ENCODE measurements at places on chromosomes 2 and 18.

DNA sequence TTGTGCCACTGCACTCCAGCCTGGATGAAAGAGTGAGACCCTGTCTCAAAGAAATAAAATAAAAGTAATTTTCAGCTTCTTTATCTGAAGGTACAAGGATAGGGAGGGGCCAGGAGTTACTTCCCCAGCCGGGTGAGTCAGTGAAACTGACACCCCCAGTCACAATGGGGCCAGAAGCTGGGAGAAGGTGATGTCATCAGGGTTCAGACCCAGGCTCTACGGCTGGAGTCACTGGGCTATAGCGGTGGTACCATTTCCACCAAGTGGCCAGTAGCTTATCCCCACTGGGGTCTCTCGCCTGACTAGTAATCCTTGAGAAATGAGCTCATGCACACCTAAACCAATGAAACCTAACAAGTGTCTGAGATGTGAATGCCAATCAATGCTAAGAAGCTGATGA, 107.9 kb downstream of the ALPK2 start:
- no peak for DNase-seq

- DNase-seq: no peak
Observed at GRCh38 chr2:241821460-241822263, 12.7 kb downstream of the NEU4 start.

- DNase-seq: no peak
Observed at GRCh38 chr2:101873543-101873942, 118.2 kb upstream of the IL1R2 start.

DNA sequence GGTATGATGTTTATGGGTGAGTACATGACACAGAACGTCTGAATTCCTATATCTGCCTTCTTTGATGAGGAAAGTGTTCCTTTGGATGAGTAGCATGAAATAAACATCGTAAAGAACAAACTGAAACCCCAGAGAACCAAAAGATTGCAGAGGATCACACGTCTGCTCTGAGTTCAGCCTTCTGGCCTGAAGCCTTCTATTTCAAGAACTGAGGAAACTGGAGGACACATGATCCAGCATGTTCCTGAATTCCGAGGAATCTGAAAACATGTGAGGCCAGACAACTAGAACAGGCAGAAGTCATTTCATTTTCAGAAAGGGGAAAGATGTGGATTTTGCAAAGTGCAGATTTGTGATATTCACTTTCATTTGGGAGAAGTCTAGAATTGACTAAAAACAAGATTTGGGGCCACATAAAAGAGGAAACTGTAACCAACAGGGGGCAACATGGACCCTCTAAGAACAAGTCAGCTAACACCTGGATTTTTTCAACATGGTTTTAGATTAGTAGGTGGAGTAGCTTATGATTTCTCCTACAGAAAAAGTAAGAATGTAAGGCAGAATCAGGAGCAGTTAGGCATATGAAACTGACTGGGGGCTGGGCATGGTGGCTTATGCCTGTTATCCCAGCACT, 8.3 kb downstream of the SULT6B1 start:
- DNase-seq: no peak

GRCh38 chr2:160200921-160201320, 849 bp upstream of the ITGB6 start:
- no peak for DNase-seq

DNA sequence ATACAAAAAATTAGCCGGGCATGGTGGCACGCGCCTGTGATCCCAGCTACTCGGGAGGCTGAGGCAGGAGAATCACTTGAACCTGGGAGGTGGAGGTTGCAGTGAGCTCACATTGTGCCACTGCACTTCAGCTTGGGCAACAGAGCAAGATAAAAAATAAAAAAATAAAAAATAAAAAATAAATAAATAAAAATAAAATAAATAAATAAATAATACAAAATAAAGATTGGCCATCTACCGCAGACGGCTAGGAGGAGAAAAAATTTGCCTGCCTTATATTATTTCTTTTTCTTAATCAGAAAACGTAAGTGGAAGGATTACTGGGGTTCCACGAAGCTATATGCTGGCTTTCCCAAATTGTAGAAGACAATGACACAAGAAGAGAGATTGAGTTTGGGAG, 229.7 kb downstream of the EPHA4 start:
- no peak for DNase-seq

DNA sequence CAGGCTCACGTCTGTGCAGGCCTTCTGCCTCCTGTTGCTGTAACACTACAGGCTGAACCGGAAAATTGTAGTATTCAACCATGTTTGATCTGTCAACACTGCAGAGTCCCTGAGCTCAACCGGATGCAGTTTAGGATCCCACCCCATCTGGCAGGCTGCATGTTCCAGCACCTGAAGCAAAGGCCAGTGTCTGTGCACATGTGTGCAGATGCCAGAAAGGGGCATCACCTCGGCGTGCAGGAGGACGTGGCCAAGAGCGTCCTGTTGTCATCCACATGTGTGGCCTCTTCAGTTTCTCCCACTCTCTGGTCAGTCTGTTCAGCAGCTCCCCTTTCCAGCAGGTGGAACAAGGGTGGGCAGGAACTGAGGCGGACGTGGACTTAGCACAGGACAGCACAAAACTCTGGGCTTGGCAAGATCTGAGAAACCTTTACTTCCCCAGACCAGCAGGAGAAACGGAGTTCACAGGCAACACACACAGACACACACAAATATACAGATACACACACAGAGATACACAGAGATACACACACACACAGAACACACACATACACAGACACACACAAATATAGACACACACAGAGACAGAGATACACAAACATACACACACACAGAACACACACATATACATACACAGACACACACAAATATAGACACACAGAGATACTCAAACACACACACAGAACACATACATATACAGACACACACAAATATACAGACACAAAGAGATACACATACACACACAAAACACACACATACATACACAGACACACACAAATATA, 111.3 kb downstream of the NDUFA10 start:
- no peak for DNase-seq

- DNase-seq: no peak
Observed at GRCh38 chr2:15841776-15842560, 98.4 kb upstream of the MYCN start.

- no peak for DNase-seq
Observed at GRCh38 chr18:79404567-79404910, 8.8 kb downstream of the NFATC1 start.

GRCh38 chr18:73220663-73221062, 352.9 kb upstream of the NETO1 start:
- no peak for DNase-seq

- DNase-seq: no peak
Observed at GRCh38 chr2:196711625-196712024, 72.1 kb downstream of the CCDC150 start.

DNA sequence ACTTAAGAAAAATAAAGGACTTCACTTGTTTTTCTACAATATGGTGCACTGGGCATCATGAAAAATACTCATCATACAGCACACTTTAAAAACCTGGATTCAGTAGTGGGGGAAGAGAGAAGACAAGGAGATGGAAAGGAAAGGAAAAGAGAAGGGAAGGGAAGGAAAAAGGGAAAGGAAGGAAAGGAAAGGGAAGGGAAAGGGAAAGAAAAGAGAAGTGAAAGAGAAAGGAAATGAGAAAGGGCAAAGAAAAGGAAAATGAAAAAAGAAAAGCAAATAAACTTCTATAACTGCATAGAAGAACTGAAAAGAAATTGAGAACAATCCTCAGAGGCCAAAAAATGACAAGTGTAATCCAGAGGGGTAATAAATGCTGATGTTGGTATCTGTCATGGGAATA, 388.1 kb upstream of the PKDCC start:
- no peak for DNase-seq

GRCh38 chr2:33104726-33105125, 158.0 kb downstream of the LTBP1 start:
- DNase-seq: no peak

GRCh38 chr2:144603334-144603733, 83.4 kb upstream of the ZEB2 start:
- no peak for DNase-seq

- DNase-seq: no peak
Observed at GRCh38 chr2:62215306-62216064, 19.6 kb downstream of the B3GNT2 start.

GRCh38 chr2:226643946-226644282, 155.7 kb downstream of the IRS1 start:
- no peak for DNase-seq

- no peak for DNase-seq
Observed at GRCh38 chr2:234747032-234747431, 204.8 kb upstream of the SH3BP4 start.

- DNase-seq: no peak
Observed at GRCh38 chr2:23556929-23557328, 171.9 kb downstream of the KLHL29 start.
